ENCODE measurements at places on chromosomes 12 and 14.
A peak's percentile ranks its signal among the peaks of the same experiment; 100 is the strongest.

DNA sequence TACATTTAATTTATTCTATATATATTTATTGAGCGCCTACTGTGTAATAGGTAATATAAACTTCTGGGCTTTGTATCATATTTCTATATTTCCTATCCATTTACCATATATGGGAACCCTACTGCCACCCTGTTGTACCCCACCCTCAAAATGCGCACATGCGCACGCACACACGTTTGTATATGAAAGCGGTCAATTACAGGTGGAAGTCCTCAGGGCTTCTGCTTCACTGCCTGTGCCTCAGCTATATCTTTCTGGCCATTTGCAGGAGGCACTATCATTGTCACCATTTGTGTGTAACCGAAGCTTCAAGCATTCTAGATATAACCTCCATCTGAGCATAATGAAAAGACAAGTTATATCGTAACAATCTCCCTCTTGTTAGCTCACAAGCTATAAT, 31.3 kb upstream of the KCNMB4 start:
- DNase-seq = no peak

GRCh38 chr12:113835896-113836295, 130.2 kb downstream of the RBM19 start:
- DNase-seq = no peak

DNA sequence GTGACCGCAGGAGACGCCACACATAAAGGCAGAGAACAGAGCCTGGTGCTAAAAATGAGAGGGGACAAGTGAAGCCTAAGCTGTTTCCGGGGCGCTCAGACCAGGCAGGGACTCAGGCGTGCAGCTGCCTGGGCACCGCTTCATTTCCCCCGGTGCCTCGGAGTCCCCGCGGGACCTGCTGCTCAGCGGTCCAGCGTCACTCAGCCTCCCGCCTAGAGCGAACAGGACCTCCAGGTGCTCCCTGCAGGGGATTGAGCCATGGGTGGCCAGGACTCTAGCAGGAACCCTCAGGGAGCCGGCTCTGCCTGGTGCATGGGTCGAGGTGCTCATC, 31.0 kb downstream of the CCDC85C start:
- DNase-seq = peak; percentile 44

- no peak for DNase-seq
Measured at GRCh38 chr14:95106971-95107370, 50.4 kb downstream of the DICER1 start.

GRCh38 chr12:2582631-2583030, 212.1 kb upstream of the FKBP4 start:
- DNase-seq = no peak

DNA sequence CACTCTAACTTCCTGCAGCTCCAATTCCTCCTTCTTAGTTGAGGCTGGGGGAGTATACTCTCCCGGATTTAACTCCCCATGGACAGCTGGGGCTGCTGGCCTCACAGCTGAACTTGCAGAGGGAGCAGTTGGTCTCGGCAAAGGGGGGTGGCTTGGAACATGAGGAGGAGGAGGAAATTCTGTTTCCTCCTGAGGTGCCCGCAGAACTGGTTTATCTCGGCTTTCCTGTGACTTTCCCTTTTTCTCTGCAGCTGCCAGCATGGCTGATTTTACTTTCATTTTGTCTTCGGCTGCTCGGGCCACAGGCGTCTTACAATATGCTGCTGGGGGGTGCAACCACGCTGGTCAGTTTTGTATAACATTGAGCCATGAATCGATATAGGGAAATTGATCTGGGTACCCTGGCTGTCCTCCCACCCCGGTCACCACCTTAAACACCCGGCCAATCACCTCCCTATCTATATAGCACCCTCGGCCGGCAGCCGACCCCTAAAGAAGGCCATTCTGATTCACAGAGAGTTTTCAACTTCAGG, 1317.6 kb downstream of the TMEM121 start:
- DNase-seq = no peak
